RPMI8226 (cell line): ENCODE measurements at places on chromosomes 2 and 18.
A peak's percentile ranks its signal among the peaks of the same experiment; 100 is the strongest.

- DNase-seq: no peak
Measured at GRCh38 chr2:60710707-60711106, 45.4 kb upstream of the PAPOLG start.

DNA sequence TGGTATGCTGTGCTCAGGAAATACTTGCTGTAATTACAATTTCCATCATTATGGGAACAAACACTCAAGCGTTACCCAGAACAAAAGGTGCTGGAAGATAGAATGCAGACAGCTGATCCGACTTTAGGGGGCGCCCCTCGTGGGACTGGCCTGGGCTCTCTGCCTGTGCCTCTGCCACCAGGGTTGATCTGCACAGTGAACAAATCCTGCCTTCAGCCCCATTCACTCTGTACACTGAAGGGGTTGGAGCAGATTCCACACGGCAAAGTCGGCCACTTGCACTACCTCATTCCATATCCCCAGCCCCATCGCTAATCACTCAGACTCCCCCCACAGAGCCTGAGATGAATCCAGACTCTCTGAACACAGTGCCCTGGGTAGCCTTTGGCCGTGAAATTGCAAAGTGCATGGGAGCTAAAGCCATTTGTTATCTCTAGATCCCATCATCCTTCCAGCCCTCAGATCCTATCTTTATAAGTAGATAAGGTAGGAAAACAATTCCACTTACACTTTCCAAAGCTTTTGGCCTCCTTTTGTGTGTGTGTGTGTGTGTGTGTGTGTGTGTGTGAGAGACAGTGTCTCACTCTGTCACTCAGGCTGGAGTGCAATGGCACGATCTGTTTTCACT is 69.3 kb downstream of the INPP5D start:
- DNase-seq: no peak

- DNase-seq: no peak
Measured at GRCh38 chr18:51092117-51092516, 62.1 kb downstream of the SMAD4 start.

- DNase-seq: no peak
Measured at GRCh38 chr2:181070836-181071200, 90.4 kb downstream of the UBE2E3 start.

GRCh38 chr2:194424683-194425209 is 1232.3 kb upstream of the SLC39A10 start:
- no peak for DNase-seq

DNA sequence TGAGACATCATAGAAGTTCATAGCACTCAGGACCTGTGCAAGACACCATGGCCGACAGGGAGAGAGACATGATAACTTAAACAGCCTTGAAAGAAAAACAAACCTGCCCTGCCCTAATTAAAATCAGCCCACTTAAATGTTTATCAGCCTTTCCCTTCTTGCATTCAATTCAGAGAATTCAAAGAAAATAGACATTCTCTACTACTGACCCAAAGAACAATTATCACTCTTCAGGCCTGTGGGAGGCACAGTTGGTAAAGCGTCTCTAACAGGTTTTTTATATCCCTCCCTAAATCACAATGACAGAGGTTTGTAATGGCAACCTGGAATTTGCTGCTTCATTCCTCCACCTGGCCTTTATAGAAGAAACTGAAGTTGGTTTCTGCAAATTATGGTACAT is 1.7 kb downstream of the CDK15 start:
- no peak for DNase-seq

GRCh38 chr2:30074023-30074422 is 72.8 kb upstream of the YPEL5 start:
- DNase-seq: no peak

DNA sequence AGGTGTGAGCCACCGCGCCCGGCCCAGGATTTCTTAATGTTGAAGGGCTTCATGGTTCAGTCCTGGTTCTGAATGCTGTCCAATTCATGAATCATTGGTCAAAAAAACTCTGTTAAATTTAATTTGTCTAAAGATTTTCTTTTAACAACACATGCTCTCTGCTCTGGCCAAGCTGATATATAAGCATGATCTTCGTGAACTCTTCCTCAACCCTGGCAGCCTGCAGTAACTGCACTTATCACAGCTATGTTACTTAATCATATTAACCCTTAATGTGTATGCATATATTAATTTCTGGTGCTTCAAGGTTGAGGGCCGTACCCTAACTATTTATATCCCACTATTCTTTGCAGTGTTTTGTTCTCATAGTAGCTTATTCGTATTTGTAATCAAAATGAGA is 29.4 kb upstream of the FRZB start:
- DNase-seq: no peak

- DNase-seq: peak; percentile 60
Measured at GRCh38 chr2:219175928-219176817, 552 bp downstream of the CNPPD1 start.

DNA sequence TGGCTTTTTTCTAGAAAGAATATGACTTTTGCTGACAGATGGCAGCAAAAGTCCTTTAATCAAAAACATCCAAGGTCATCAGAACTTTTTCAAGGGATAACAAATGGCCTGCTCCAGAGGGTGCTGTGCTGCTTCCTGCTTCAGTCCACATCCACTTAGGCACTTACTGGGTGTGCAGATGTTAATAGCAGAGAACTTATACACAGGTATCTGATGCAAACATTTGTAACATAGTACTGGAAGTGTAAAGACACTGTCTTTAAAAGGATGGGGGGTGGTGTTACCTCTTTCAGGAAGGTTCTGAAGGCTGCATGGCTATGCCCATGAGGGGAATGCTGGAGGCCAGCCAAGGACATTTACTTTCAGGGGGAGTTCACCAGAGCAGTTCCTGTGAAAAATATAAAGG is 5.5 kb downstream of the HOXD8 start:
- DNase-seq: no peak

GRCh38 chr2:25489631-25490030 is 147.9 kb upstream of the DNMT3A start:
- no peak for DNase-seq

DNA sequence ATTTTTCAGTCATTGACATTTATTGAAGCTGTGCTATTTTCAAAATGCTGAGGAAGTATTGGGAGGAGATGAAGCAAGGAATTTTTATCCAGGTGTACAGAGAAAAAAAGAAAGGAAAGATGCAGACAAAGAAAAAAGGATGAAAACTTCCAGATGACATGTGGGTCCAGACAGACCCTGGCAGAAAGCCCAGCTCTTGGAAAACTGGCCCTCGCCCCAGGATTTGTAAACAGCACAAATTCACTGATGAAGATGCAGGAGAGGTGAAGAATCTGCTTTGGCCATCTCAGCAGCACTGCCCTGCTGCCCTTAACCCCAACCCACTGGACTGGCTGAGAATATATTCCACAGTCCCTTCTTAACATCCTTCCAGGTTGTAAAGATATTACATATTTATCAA is 12.5 kb downstream of the TACR1 start:
- DNase-seq: no peak

GRCh38 chr2:170950221-170950761 is 21.2 kb downstream of the GORASP2 start:
- no peak for DNase-seq

DNA sequence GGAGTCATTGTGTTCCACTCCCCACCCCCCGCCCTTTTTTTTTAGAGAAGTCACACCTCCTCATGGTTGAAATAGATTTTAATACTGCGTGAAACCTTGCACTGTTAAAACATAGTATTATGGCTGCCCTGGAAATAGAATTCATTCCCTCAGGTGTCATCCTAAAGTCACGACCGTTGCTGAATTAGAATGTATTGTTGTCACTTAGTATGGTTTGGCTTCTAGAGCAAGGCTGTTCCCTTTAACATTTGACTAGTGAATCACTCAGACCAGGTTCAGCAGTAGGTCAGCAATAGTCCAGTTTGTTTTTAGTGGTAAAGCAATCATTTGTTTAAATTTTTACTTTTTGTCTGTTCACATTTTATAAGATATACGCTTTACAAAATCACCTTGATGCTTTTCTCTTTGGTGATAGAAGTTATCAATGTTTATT is 1.2 kb downstream of the BABAM2 start:
- no peak for DNase-seq

GRCh38 chr2:209525331-209525730 is 101.5 kb downstream of the MAP2 start:
- DNase-seq: no peak

DNA sequence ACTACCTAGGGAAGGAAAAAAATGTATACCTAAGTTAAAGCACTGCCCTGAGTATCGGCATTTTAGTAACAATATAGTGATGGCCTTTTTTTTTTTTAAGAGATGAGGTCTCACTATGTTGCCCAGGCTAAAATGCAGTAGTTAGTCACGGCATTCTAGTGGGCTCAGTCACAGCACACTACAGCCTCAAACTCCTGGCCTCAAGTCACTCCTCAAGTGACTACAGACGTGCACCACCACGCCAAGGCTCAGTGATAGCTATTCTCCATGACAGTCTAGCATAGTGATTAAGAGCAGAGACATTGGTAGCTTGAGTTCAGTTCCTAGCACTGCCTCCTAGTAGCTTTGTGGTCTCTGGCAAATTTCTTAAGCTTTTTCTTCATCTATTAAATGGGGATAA is 27.6 kb downstream of the UBXN2A start:
- DNase-seq: no peak

GRCh38 chr2:135037831-135038230 is 9.4 kb downstream of the MAP3K19 start:
- no peak for DNase-seq

DNA sequence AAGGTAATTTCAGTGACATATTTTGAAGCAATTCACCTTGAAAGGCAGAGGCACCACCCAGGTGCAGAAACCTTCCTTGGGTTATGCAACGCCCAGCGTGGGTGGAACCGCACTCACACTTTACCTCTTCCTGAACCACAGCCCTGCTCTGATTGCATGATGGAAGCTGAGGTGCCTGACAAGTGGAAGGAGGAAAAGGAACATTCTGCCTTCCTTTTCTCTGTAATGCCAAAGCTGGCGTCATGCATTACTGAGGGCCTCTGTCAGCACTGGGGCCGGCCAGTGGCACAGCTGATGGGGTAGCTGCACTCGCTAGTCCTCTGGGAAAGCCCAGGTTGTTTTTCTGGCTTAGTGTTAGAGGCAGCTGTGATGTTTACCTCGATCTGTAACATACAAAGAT is 266.5 kb downstream of the NEDD4L start:
- peak; percentile 23 for DNase-seq

DNA sequence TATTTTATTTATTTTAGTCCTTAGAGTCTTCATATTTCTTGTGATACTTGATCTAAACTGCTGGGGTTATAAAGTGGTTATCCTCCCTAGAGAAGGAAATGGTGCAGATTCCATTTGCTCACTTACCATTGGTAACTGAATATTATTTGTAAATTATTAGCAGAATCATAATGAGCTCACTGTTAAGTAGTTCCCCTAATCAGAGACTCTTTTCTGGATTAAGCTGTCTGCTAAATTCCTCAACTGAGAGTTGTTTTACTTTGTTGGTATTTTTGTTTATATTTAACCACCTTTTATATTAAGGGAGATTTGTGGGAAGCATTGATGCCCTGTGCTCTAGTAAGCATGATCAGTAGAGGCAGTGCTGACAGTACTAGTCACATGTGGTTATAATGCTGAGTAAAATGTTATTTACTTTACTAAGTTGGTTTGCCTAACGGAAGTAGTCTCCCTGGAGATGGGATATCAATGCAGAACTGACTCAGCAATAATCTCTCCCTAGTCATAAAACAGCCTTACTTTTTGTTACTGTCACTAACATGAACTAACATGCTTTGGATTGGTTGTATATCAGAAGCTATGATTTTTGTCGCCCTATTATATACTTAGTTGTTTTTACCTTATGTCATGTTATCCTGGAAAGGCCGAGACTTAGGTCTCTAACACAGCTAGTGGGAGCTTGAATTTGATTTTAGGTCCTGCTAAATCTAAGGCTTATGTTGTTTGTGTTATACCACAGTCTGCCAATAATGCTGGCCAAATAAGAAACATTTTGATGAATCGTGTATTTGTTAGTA is 166.7 kb downstream of the MCFD2 start:
- no peak for DNase-seq

DNA sequence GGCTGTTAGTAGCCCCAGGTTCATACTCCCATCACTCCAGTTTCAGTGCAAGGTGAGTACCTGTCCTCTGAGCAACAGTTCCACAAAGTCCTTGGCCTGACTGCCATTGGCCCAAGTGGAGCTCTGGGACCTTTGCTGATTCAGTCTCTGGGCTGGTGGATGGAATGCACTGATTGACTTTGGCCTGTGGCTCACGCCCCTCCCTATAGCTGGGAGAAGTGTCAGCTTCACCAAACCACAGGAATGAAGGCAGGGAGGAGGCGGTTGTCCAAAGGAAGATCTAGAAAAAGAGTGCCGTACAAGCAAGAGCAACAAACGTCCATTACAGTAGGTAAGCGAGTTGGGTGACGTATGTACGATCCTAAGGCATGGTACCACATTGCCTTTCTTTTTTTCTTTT is 34.0 kb downstream of the QPCT start:
- DNase-seq: no peak

DNA sequence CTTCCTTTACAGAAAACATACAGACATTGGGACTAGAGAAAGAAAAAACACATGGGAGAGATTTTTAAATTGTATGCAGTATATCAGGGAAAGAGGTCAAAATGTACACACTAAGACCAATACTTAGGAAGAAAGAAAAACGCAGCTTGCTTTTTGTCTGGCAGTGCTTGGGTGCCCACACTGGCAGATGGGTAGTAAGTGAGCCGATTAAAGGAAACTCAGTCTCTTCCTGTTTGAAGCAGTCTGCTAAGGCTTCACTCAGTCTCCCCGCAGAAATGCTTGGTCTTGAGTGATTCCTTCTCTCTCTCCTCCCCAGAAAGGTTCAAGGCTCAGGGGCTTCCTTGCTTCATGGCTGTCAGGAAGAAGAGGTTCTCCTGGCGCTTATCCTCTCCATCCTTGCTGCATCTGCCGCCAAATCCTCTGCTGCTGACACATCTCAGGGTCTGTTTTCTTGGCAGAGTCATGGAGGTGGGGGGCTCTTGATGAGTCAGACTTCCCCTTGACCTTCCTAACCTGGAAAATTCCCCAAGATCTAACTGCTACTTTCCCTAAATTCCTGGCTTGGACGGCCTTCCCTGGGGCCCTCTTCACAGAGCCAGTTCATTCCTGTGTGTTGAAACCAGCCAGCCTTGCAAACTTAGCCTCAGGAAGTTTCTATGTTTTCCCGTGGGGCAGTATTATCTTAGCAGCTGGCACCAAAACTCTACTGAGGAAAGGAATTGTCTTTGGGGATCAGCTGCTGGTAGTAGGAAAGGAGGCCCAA is 10.5 kb upstream of the TMSB10 start:
- no peak for DNase-seq

- no peak for DNase-seq
Measured at GRCh38 chr2:181566334-181567032, 90.4 kb downstream of the CERKL start.

- DNase-seq: no peak
Measured at GRCh38 chr2:240705204-240705791, 13.6 kb downstream of the AQP12A start.

- no peak for DNase-seq
Measured at GRCh38 chr2:219965287-219966194, 338.1 kb downstream of the SLC4A3 start.

- no peak for DNase-seq
Measured at GRCh38 chr2:190847504-190848081, 33.0 kb upstream of the GLS start.

- DNase-seq: no peak
Measured at GRCh38 chr2:118913803-118914645, 28.0 kb upstream of the MARCO start.
